CD14-positive monocyte (primary cell): ENCODE measurements at places on chromosomes 7 and 10.

DNA sequence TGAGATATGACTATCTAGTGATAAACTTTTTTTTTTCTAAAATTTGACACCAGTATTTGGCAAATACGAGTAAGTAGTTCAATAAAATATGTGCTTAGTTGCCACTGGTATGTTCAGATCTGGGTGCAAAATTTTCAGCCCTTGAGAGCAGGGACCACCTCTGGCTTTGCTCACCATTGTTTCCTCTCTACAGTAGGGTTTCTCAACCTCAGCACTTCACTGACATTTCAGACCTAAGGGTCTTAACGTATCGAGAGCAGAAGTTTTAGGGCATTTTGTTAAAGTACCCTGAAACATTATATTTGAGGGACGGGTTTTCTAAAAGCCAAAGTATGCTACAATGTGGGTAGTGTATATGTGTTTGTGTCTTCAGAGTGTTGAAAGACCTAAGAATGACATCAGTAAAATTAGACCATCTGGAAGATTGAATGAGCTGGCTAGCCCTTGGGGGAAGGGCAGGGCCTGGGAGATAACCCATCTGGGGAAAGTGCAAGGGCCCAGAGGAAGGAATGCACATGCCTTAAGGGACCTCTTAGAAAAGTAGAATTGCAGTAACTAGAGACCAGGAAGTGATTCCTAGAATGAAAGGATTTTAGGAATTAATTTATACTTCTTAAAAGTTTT is 11.8 kb downstream of the BZW2 start:
- peak; percentile 14 for DNase-seq

GRCh38 chr7:98133621-98134303 is 27.1 kb downstream of the LMTK2 start:
- DNase-seq = peak; percentile 28

- peak; percentile 66 for DNase-seq
Measured at GRCh38 chr7:92717993-92718716, 118.2 kb downstream of the CDK6 start.

- DNase-seq = no peak
Measured at GRCh38 chr10:68137171-68137570, 27.9 kb downstream of the MYPN start.
